Activated CD4-positive, alpha-beta T cell treated with anti-CD3 and anti-CD28 coated beads for 24 hours (primary cell): ENCODE measurements at places on chromosomes 16 and 17.
A peak's percentile ranks its signal among the peaks of the same experiment; 100 is the strongest.

- no peak for DNase-seq
Observed at GRCh38 chr16:764184-764750, 3.7 kb downstream of the MSLN start.

DNA sequence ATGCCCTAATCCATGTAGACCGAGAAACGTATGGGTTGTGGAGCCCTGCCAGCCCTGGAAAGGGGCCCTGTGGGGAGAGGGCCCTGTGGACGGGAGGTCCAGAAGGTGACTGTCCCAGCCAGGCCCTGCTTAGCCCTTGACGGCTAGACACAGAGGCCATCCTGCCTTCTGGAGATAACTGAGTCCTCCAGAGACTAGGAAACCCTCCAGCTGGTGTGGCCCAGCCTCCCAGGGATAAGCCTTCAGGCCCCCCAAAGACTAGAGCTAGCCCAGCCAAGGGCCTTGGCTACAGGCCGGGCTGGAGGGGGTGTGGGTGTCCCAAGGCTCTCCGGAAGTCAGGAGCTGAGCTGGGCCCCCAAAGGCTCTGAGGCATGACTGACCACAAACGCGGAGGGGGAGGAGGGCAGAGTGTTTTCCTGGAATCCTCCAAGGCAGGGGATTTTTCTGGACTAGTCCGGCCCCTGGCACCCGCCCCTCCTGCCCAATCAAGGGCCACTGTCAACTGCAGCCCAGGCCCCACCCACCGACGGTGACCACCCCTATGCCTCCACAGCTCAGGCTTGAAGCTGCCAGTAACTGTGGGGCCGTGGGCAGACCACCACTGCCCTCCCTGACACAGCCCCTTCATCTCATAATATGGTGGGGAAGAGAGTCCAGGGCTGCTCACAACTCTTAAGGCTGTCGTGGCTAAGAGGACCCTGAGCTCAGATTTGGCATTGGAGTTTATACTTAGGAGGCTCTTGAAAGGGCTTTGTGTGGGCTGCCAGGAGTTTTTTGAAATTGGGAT, 885 bp upstream of the VASN start:
- DNase-seq = no peak

- DNase-seq = no peak
Observed at GRCh38 chr16:50741225-50741780, 583 bp upstream of the CYLD start.

DNA sequence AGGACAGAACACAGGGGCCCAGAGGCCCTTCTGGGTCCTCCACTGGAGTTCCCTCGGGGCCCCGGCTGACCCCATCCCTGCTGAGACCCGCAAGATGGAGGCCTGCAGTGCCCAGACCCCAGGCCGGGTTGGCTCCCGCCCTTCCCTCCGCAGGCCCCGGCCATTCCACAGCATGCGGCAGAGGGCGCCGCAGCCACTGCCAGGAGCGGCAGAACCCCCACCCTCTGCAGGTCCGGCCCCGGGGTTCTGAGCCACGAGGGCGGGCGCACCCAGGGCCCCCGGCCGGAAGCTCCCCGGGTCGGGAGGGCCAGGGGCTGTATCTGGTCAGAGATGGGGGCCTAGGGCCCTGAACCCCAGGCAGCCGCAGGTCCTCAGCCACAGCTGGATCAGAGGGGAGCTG, 2.4 kb upstream of the PERCC1 start:
- DNase-seq = peak; percentile 30

DNA sequence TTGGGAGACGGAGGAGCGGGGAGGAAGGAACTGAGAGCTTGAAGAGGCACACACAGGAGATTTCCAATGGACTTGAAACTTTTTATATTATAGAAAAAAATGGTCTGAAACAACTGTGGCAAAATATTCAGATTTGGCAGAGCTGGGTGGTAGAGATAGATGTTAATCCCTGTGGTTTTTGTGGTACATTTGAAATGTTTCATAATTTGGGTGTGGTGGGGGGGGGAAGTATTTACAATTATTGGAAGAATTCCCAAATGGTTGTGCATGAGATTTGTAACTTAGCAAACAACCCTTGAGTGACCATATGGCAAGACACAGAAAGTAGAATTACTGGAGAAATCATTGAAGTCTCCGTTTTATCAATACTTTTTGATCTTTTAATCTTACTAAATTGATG, 588.8 kb upstream of the PSMD7 start:
- no peak for DNase-seq

DNA sequence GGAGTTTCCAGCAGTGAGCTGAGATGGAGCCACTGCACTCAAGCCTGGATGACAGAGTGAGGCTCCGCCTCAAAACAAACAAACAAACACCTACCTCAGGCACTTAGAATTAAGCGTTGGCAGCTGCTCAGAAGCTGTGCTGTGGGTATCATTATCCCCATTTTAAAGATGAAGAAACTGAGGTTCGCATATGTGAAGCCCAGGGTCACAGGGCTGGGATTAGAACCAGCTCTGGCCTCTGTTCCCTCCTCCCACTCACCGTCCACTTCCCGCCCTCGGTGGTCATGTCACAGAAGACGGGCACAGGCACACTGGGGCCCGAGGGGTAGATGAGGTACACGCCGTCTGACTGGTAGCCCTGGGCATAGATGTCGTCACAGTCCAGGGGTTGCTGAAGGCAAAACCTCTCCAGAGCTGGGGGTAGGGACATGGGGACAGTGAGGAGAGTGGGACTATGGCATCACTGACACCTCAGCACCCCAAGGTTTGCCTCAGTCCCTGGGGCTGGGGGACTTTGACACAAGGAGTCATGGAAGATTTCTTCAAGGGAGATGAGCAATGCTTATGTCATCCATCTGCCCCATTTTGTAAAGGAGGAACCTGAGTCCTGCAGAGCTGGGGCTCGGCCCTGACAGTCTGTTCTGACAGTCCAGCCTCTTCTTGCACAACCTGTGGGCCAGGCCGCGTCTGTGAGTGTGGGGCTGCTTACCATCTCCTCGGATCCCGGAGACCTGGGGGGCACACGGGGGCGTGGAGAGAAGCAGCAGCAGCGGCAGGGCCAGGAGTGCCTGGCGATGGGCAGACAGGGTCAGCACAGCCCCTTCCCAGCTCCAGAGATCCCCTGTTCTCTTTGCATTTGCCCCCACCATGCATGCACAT, 700 bp downstream of the MFAP4 start:
- DNase-seq = no peak

DNA sequence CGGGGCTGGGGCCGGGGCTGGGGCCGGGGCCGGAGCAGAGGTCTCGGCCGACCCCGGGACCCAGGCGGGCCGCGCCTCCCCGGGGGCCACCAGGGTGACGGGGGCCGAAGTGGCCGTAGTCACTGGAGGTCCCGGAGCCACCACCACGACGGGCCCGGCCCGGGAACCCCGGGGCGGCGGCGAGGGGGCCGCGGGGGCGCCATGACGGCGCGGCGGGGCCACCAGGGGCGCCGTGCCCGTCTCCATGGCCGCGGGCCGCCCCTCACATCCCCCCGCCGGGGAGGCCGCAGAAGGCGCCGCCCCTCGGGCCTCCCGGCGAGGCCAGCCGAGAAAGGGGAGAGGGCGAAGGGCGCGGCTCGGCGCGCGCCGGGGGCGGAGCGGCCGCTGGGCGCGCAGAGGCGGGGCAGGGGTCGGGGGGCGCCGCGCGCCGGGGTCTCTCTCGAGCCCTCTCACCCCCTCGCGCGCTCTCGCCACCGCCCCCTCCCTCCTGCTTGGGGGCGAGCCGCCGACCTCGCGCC, 297 bp downstream of the TBC1D10B start:
- no peak for DNase-seq

GRCh38 chr16:1379304-1380076, 27.8 kb downstream of the GNPTG start:
- DNase-seq = peak; percentile 73

DNA sequence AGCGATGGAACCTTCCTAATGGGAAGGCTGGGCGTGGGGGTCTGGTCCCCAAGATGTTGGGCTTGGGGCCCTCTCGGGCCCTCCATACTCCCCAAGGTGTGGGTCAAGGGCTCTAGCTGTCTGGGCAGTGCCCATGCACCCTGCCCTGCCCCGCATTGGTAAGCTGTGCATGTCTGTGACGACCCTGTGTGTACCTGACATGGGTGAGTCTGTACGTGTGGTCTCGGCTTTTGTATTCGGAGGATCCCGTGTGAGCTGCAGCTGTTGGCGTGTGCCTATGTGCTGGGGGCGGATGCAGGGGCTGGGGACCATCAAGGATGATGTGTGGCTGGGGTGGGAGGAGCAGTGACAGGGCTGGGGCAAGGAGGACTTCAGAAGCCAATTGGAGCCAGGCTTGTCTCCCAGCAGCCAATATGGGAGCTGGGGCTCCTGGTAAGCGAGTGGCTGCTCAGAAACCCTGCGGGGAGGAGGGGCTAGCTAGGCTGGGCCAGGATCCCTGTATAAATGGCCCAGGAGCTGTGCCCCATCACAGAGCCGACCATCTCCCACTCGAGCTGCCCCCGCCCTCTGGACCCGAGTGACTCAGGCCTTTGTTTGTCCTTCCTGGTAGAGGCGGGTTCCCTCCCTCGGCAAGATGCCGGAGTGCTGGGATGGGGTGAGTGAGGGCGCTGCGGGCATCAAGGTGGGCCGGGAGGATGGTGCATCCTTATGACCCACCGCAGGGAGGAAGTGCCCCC, at the start of gene NDRG4:
NDRG4 (plus strand) TSS at position 529 of the 737 bp plus-strand sequence; CDS start at position 635, 106 bp downstream.
- no peak for DNase-seq
